ENCODE measurements at places on chromosomes 3 and 15. TPM values are rescaled to one million over a fixed set of nuclear protein-coding genes. Genes with fewer than 3 reads are reported as not detected.

GRCh38 chr3:184716622-184717398, 4.9 kb upstream of the MAGEF1 start:
- DNase-seq, result no peak

DNA sequence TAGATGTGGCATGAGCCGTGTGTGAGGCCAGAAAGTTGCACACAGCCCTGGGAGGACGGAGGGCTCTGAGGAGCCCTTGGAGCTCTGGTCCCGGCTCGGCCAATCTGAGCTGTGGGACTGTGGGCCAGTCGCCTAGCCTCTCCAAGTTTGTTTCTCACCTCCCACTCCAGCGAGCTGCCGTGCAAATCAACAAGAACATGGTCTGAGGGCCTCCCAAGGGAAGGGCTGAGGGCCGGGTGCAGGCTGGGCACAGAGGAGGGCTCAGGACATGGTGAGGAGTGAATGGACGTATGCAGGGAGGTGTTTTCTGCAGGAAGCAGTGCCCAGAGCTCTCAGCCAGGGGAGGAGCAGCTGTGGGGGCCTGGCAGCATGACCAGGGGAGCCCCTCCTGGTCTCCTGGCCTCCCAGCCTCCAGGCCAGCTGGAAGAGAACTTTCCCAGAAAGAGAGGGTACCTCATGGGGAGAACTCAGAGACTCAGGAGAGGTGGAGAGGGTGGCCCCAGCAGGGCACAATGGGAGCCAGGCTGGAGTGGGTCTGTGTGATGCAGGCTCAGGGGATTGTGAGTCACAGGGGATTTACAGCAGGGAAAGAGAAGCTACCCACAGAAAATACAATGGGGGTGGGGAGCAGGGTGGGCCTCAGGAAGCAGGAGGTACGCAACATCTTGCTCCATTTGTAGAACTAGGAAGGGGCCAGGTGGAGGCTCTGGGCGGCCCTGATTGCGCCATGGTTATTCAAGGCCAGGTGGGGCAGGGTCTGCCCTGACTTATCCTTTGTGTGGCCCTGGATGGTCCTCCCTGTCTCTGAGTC, 24.8 kb downstream of the PSTPIP1 start:
- peak; percentile 35 for DNase-seq

- no peak for DNase-seq
Observed at GRCh38 chr15:101068523-101068960, 149.4 kb downstream of the LRRK1 start.

DNA sequence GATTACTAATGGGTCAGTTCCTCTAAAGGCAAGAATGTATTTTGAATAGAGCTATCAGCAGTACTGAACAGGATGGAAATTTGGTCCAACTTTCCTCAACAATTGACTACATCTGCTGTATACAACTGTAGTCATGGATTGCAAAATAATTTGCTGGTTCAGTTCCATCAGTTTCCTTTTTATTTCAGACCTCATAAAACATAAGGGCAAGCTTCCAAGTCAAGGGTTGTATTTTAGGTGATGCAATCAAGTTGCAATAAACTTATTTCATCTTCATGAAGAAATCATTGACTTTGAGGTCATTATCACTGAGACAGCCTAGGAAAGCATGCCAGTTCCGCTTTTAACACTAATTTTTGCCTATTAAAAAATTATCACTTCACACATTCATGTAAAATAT, 90.4 kb upstream of the TSEN2 start:
- peak; percentile 16 for DNase-seq

DNA sequence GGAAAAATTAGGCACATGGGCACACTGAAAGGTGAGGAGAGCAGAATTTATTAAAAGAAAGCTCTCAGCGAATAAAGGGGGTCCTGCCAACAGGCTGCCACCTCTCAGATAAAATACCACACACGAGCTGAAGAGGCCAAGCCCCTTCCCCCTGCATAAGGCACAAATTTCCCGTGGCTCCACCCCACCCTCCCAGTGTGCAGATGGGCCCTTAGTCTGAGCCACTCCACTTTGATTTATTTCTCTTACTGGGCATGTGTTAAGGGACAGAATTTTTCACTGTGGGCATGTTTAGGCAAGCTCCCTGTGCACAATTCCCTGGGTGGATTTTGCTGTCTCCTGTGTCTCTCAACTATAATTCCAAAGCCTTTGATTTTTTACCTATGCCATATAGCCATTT, 409.8 kb downstream of the TBL1XR1 start:
- no peak for DNase-seq

DNA sequence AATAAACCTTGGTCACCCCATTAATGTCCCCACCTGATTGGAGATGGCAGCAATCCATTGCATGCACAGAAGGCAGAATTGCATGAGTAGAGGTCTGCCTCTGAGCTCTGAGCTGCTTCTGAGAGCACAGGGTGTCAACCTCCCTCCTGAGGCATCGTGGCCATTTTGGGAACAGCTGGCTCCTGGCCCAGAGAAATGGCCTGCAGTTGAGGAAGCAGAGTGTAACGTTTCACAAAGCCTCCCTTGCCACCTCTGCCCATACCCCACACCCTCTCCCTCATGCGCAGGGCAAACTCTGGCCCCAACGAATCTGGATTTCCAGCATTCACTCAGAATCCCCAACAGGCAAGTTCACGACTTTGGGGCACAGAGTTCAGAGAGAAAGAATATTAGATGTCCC, 198.9 kb downstream of the ADAMTS9 start:
- no peak for DNase-seq

DNA sequence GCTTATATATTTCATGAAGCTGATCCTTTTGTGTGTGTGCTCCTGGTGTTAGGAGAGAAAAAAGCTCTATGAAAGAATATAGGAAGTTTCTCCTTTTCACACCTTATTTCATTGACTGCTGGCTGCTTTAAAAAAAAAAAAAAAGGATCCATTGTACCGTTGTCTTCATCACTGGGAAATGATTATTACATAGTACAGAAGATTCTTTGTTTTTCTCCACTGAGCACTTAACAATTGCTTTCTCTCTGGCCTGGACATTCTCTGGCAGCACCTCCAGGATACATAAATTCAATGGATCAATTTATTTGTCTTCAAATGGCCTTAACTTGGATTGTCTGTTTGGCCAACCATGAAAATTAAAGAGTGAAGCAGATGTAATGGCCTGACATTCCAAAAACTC, 37.2 kb downstream of the DPH3 start:
- no peak for DNase-seq

- peak; percentile 15 for DNase-seq
Observed at GRCh38 chr3:45273681-45274515, 47.8 kb upstream of the TMEM158 start.

- DNase-seq, result no peak
Observed at GRCh38 chr3:124840331-124840730, 46.8 kb downstream of the ITGB5 start.

DNA sequence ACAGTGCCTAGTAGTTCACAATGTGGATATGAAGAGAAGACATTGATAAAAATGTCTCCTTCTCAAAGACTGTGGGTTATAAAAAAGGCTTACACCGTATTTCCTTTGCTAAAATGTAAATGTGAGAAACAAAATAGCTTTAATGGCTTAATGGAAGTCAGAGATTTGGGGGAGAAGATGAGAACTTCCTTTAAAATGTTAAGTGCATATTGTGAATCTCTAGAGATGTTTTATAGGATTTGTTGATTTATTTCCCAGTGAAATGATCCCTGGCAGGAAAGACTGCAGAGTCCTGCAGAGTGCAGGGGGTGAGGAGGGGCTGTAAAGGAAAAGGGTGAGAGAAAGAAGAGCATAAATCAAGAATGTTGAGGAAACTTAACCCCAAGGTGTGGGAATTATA, 305.1 kb downstream of the GAP43 start:
- no peak for DNase-seq

DNA sequence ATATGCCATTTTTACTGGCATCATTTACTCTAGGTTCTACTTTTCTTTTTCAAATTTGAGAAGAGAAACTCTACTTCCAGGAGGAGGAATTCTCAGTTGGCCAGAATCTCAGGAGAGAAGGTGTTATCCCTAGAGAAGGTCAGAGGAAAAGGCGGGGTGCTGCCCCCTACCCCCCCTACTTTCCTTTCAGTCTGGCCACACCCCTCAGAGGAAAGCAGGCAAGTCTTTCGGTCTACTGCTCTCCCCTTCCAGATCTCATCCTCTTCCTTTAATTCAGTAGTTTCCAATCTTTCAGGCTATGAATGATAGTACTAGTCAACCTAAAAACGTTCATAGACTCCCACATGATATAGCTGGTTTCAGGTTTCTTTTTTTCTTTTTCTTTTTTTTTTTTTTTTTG, 366.5 kb upstream of the TBL1XR1 start:
- DNase-seq, result no peak

- no peak for DNase-seq
Observed at GRCh38 chr3:166582236-166582635, 745.0 kb upstream of the BCHE start.

GRCh38 chr3:151011427-151011826, 38.9 kb upstream of the CLRN1 start:
- peak; percentile 53 for DNase-seq

- peak; percentile 78 for DNase-seq
Observed at GRCh38 chr3:126961191-126961790, 21.6 kb upstream of the PLXNA1 start.

DNA sequence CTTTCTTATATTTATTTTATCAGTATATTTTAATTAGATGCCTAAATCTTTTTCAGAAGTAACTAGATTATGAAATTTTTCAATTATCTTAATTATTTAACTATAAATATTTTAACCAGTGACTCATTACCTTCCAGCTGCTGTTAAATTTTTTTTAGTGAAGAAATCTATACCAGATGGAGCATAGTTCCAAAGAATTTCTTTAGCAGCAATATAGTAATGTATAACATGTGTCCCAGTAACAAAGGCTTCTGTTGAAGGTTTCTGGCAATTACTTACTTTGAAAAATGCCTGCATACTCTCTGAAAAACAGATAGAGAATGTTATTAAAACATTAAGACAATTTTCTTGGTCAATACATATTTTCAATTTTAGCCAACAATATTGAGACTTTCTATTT, 45.1 kb upstream of the CP start:
- no peak for DNase-seq

DNA sequence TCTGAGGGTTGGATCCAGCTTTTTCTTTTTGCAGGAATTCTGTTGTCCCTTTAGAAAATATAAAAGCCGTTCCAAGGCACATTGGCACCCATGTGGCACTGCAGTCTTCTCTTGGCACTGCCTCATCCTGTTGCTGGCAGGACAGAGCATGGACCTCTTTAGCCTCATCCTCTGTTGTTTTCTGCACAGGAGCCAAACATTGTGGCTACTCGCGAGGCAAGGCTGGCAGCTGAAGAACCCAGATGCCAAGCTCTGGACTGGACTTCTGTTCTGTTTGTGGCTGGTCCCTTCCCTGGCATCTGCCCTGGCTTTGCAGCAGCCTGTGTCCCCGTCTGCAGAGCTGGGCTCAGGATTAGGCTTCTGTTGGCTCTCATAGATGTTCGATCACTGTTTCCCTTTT, 224.7 kb upstream of the TBC1D5 start:
- no peak for DNase-seq

GRCh38 chr3:15206662-15207576, 873 bp downstream of the CAPN7 start:
- peak; percentile 53 for DNase-seq

DNA sequence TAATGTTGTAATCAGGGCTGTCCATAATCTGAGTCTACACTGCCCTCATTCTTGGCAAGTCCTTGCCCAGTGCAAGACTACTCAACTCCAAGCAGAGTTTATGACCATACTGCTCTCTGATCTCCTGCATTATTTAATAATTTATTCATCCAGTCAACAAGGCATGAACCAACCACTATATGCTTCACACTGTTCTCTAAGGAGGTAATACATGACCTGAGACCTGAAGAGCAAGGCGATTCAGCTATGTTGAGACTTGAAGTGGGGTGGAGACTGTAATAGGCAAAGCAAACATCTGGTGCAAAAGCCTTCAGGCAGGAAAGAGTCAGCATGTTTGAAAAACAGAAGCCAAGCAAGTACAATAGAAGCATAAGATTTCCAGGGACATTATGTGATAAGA, 1362.8 kb downstream of the ROBO2 start:
- peak; percentile 37 for DNase-seq

DNA sequence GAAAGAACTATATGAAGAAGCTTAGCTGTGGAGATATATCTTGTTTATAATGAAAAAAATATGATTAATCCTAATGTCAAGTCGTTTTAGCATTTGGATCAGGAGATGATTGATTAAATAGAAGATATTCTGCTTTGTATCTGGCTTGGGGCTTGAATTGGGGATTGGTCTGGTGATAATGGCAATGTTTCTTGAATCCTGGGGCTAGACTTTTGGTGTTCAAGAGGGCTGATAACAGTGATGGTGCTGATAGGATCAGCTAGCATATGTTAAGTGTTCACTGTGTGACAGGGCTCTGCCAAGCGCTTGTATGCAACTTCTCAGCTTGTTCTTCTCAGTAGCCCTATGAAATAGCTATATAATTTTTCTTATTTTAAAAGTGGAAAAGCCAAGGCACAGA, 20.2 kb downstream of the CNOT10 start:
- DNase-seq, result no peak

- no peak for DNase-seq
Observed at GRCh38 chr3:143648708-143649107, 199.6 kb downstream of the SLC9A9 start.

GRCh38 chr3:127712461-127712860, 39.7 kb downstream of the ABTB1 start:
- DNase-seq, result no peak

DNA sequence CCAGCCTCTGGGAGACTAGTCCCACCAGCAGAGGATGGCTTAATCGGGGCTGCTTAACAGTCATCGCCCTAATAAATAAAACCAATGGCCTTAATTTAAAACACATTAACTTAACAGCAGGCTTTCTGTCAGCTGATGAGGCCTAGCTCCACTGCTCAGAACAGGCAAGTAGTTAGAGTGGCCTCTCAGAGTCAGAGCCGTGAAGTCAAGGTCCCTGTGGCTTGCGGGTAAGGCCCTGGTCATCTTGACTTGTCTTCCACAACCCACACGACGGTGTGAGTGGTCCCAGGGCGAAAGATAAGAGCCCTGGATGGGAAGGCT, 11.8 kb downstream of the XXYLT1 start:
- DNase-seq, result no peak

DNA sequence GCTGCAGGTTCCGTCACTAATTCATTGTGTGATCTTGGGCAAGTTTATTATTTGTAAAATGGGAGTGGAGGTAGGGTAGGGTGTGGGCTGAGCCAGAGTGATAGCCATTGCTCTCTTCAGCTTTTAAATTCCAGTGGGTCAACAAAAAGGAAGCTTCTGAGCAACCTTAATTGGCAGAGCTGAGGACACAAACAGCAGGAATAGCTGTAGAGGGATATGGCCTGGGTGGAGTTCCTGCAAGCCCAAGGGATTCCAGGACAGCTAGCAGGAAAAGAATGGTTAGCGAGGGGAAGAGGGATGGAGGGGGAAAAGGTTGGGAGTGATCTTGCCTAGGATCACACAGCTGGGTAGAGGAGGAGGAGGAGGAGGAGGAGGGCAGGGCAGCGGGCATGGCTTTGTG, 11.4 kb downstream of the CCK start:
- DNase-seq, result no peak

GRCh38 chr15:94059013-94059587, 172.3 kb upstream of the MCTP2 start:
- DNase-seq, result no peak

GRCh38 chr3:3783696-3784095, 15.5 kb upstream of the LRRN1 start:
- no peak for DNase-seq

ERC2 gene
- polyA plus RNA-seq, result 0.39 TPM

ZBTB38 gene
- 33.8 TPM for polyA plus RNA-seq

SPINK8 gene
- not detected for polyA plus RNA-seq

QTRT2 gene
- 10.8 TPM for polyA plus RNA-seq

CSTA gene
- polyA plus RNA-seq, result 385 TPM

ZNF620 gene
- 0.54 TPM for polyA plus RNA-seq

SCAANT1 gene
- not detected for polyA plus RNA-seq

ZIC1 gene
- polyA plus RNA-seq, result not detected

MAN2C1 gene
- polyA plus RNA-seq, result 35.5 TPM

CFAP44 gene
- 0.46 TPM for polyA plus RNA-seq

GOLGA6L24 gene
- not detected for polyA plus RNA-seq

CHRM5 gene
- polyA plus RNA-seq, result 0.02 TPM

TMEM212 gene
- polyA plus RNA-seq, result not detected
